ENCODE measurements at places on chromosomes 2 and 18. TPM values are rescaled to one million over a fixed set of nuclear protein-coding genes. Genes with fewer than 3 reads are reported as not detected.

- no peak for DNase-seq
Observed at GRCh38 chr18:13558790-13559189, 167.6 kb downstream of the FAM210A start.

DNA sequence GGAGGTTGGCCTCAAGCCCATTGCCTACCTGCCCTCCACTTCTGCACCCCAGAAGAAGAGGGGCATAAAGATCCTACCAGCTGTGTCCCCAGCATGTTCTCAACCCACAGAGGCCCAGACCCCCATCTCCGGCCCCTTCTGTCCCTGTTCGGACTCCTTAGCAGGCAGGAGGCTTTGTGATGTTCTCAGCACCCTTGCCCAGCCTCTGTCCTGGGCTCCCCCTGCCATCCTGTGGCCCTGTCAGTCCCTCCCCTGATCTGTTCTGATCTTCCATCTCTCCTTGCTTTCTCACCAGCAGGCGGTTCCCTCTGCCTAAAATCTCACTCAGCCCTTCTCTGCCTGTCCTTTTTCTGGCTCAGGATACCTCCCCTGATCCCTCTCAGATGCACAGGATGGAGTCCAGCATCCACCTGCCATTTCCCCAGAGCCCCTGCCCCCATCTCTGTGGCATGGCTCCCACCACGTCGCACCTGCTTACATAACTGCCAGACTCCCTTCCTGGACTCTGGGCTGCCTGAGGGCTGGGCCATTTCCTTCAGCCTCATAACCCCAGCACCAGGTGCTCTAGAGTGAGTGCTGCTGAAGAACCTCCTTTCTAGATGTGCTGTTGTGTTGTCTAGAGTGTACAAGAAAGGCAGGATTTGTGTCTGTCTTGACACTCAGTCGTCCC is 134.0 kb downstream of the CTIF start:
- no peak for DNase-seq

- no peak for DNase-seq
Observed at GRCh38 chr2:208657468-208657867, 250.9 kb downstream of the PTH2R start.

DNA sequence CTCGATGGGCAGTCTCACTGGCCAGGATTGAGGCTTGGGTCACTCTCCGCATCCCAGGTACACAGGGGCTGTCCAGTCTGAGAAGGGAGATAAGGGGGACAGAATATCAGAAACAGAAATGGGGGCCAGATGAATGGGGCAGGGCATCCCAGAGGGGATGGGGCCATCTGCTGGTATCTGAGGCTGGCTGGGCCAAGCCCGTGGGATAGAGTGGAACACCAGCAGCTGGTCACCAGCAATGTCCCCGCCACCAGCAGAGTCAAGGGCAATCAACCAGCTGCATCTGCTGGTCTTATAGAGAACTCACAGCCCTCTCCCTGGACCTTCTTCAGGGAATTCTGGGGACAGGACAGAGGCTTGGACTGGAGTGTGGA is 128.8 kb upstream of the HAAO start:
- DNase-seq, result no peak

Gene POTEJ
- 0.01 TPM for polyA plus RNA-seq

GRCh38 chr2:176161825-176162626 is 4.9 kb downstream of the HOXD3 start:
- DNase-seq, result peak; percentile 90

Gene CRYGC
- not detected for polyA plus RNA-seq

Gene CNTNAP5
- not detected for polyA plus RNA-seq

Gene GPR35
- 0.09 TPM for polyA plus RNA-seq

- DNase-seq, result no peak
Observed at GRCh38 chr2:191204433-191204832, 40.8 kb upstream of the MYO1B start.

Gene OTX1
- polyA plus RNA-seq, result not detected

Gene MOCOS
- polyA plus RNA-seq, result 2.0 TPM

Gene APOB
- polyA plus RNA-seq, result not detected

DNA sequence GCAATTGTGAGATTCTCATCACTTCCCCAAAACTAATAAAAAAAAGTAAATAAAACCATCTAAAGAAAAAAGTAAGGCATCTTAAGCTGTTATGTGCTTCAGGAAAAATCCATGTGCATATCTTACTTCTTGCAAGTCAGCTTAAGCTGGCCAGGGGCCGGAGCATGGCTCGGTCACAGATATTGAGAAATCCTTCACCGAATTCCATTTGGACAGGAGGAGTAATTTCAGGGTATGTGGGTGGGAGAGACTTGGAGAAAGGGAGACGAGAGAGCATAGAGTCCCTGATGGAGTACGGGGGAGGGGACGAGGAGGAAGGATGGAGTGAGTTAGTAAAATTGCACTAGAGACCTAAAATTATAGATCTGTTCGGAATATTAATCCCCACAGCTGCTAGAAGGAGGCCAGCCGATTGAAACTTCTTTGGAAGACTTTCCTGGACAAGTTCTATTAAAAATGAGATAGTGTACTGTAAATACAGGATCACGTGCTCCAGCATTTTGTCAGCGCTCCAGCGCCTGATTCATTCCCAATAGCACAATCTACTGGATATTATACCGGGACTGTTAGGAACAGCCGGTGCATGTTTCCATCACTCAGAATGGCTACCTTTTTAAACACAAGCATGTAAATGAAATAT is 438.5 kb downstream of the ZNF516 start:
- no peak for DNase-seq

Gene UGT1A8
- not detected for polyA plus RNA-seq

GRCh38 chr18:49628881-49629795 is 67.3 kb downstream of the LIPG start:
- peak; percentile 42 for DNase-seq

DNA sequence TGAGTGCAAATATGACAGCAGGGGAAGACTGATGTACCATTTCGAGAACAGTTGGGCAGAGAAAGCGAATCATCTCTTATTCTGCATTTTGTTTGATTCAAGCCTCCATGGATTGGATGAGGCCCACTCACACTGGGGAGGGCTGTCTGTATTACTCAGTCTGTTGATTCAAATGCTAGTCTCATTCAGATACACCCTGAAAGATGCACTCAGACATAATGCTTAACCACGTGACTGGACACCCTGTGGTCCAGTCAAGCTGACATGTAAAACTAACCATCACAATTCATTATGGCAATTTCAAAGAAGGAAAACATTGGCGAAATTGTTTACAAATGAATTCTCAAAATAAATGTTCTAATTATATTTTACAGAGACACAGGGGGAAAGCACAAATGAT is 1210.2 kb downstream of the DPP10 start:
- no peak for DNase-seq

Gene TP53I3
- polyA plus RNA-seq, result 37.9 TPM

DNA sequence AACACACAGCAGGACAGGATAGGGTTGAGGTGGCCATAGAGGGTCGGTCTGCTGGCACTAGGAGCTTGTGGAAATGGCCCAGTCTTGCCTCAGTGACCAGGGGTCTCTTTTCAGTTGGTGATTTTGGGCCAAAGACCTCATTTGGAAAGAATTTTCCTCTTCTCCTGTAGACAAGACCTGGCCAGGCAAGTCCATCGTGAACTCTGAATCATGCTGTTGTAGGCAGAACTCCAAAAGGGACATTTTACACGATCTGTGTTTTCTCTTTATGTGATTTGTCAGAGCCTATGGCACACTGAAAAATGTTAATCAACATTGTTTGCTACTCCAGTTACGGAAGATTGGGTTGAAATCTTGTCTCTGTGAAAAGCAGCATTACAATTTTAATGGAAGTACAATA is 126.1 kb upstream of the PXDN start:
- peak; percentile 36 for DNase-seq

DNA sequence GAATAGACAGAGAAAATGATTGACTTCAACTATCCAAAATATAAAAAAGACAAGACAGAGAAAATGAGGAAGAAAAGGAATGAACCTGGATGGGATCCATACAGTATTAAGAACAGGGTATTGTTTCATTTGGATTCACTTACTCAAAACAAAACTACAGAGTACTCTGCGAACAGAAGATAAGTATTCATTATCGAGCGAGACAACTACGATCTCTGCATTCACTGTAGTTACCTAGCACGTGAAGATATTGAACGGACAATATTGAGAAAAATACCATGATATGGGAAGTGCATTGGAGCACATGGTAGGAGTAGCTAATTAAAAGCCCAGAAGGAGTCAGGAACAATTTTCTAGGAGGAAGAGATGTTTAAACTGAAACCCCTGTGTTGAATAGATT is 1.0 kb upstream of the ORC2 start:
- DNase-seq, result no peak

- no peak for DNase-seq
Observed at GRCh38 chr2:20414806-20415205, 32.1 kb upstream of the RHOB start.

Gene C2orf78
- not detected for polyA plus RNA-seq

DNA sequence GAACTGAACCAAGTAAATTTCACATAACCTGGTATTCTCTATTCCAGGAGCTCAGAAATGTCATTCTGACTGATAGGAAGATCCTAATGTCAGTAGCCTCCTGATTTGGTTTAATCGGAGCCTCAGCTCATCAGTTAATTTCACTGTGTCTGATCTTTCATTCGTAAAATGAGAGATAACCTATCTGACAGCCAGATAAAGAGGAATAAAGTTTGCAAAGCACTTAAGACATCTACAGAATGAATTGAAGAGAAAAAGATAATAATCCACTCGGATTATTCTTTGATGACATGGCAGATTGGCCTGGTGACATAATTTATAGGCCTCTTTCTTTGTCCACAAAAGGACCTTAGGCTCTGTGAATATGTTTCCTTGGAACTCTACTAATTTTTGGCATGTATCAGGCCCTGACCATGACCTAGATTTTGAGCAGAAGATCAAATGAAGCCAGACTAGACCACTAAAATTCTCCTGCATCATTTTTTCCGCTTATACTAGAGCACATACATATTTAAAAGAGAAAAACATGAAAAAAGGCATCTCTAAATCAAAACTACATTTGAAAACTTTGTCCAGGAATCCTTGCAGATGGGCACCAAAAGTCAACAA is 312.4 kb downstream of the MTX2 start:
- DNase-seq, result no peak

- no peak for DNase-seq
Observed at GRCh38 chr2:17749753-17750438, 3.7 kb downstream of the SMC6 start.

DNA sequence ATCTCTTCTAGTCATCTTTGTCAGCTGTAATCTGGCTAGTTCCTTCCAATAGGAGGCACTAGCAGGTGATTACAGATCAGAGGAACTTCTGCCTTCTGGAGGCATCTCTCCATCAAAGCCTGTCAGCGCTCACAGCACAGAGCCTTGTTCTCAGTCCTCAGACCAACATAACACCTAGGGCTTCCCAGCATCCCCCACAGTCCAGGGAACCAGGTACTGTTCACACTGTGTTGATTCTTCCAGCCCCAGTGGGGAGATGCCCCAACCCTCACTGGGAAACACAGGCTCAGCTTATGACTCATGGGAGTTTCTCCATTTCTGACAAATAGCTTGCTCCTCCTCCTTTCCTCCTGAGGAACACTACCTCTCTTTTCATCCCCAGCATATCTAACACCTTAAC is 601.7 kb downstream of the CBLN2 start:
- DNase-seq, result no peak

DNA sequence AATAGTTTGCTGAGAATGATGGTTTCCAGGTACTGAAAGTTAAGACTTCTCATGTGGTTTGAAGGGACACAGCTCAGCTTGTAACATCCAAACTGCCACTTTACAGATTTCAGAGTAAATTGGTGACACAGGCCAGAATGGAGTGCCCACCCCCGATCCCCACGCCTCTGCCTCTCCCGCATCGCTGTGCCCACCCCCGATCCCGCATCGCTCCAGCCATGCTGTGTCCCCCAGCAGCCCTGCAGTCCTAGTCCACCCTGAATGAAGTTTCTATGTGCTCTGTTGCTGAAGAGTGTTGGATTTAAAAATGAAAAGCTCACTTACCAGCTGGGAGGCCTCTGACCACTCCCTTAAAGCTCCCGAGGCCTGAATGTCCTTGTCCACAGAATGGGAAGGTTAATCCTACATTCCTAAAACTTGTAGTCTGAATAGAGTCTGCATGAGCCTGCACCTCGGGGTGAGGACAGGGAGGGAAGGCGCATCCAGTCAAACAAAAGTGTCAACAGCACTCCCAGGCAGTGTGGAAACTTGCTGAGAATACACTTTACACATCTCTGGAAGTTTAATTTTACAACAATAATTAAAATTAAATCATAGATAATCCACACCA is 176.4 kb upstream of the ID2 start:
- no peak for DNase-seq

DNA sequence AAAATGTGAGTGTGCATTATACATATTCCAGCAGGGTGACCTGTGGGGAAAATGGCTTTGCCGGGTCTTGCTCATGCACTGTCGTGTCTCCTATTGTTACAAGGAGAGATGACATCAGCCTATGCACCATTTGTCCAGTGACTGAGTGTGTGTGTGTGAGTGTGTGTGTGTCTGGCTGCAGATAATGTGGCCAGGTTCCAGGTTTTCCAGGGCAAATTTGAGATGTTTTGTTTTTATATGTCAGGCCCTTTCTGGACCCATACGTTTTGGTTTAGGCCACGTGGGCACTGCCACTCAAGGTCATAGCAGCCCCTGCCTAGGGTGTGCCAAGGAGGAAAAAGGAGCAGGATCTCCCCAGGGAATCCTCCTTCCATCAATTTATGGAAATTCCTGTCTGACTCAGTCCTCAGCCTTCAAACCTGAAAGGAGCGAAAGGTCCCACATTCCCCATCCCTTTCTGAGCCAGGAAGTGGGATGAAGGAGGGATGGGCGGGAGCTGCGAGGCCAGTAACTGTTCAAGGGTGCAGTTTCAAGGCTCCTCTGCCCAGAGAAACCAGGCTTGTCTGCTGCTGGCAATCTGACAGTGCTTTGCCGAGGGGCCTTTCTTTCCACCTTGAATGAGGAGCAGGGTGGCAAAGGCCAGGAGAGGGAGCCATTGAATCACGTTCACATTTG is 93.0 kb upstream of the SMAD2 start:
- DNase-seq, result no peak

DNA sequence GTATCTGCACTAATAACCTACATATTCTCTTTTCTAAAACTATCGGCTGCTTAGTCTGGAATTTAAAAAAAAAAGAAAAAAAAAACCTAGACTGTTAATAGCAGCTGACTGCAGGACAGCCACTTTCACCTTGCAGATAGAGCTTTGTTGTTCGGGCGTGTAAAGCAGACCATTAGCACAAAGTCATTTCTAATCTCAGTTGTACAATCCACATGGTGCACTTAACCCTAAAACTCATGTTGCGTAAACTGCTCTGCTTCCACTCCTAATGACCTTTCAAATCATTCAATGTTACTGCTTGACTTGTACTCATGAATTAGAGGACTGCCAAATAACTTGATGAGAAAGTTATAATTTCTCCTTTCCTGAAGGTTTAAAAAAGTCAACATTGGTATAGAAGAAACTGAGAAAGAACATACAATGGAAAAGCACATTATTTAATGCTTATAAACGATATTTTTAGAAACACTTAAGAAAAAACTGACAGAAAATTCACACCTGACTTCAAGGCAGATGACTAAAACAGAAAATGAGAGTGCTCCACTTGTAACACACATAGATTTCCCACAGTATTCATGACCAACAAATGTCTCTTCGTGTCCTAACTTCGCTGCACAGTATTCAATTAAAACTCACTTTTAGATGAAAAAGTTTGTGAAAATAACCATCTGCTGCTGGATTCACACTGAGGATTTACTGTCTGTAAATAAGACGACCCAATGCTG is 2.6 kb downstream of the CDH2 start:
- peak; percentile 26 for DNase-seq

GRCh38 chr2:205902041-205902899 is 183.7 kb downstream of the INO80D start:
- DNase-seq, result peak; percentile 26

GRCh38 chr2:105746177-105747080 is 1.7 kb downstream of the NCK2 start:
- DNase-seq, result no peak

- no peak for DNase-seq
Observed at GRCh38 chr18:3263132-3263700, 1.3 kb downstream of the MYL12B start.

Gene RND3
- polyA plus RNA-seq, result 363 TPM

Measured in fibroblast of lung (primary cell).